ENCODE measurements at places on chromosomes 1 and 21. TPM values are rescaled to one million over a fixed set of nuclear protein-coding genes. Genes with fewer than 3 reads are reported as not detected.

DNA sequence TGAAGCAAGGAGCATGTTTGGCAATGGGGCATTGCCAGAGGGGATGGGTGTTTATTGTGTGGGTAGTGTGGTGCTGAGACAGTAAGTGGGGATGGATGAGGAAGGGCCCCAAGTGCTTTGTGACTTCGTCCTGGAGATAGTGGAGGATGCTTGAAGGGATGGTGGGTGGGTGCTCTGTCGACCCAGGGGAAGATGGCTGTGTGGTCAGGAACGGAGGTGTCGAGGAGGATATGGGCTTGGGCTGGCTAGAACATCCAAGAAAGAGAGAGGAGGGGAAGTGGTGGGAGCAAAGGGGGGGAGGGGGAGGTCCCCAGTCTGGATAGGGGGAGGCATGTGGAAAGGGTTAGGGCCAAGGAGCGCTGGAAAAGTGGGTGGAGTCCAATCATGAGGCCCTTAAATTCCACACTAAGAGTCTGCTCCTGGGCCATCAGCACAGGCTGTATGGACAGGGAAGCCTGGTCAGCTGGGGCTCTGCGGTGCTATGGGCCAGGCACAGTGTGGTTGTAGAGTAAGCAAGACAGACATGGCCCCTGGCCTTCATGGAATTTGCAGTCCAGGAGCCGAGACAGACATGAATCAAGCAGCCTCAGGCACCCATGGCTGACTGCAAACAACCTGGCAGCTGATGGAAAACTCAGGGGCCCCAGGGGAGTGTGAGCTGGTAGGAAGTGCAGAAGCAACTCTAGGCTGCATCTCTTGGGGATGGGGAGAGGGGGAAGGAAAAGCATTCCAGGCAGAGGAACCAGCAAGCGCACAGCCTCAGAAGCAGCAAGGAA is 36.3 kb downstream of the EDN2 start:
- DNase-seq, result no peak

DNA sequence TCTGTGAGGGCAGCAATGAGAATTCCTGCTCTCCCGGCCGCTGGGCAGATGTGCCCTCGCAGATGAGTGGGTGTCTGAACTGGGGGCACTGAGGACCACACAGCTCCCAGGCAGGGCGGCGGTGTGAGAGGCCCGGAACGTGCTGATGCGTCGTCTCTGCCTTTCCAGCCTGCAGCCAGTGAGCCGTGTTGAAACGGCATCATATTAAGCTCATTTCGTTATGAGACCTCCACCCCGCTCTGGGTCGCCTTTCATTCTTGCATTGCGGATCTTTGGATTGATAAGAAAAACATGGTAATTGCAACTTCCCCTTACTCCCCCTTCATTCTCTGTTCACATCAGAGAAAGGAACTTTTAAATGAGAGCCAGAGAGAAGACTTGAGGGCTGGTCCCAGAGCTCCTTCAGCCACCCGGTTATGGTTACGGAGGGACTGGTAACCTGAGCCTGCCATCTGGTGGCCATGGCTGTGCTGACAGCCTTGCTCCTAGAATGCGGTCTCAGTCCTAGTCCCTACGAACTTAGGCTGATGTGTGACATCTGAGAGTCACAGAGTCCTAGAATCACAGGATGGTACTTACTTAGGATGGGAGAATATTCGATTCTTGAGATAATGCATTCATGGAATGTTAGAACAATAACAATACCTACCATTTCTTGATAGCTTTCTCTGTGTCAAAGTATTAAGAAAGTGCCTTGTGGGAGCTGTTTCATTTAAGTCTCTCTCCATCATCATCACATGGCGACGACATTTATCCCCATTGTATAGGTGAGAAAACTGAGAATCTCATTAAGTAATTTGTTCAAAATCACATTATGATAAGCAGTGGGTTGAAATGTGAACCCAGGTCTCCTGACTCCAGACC is 271.0 kb downstream of the TRABD2B start:
- DNase-seq, result peak; percentile 56

DNA sequence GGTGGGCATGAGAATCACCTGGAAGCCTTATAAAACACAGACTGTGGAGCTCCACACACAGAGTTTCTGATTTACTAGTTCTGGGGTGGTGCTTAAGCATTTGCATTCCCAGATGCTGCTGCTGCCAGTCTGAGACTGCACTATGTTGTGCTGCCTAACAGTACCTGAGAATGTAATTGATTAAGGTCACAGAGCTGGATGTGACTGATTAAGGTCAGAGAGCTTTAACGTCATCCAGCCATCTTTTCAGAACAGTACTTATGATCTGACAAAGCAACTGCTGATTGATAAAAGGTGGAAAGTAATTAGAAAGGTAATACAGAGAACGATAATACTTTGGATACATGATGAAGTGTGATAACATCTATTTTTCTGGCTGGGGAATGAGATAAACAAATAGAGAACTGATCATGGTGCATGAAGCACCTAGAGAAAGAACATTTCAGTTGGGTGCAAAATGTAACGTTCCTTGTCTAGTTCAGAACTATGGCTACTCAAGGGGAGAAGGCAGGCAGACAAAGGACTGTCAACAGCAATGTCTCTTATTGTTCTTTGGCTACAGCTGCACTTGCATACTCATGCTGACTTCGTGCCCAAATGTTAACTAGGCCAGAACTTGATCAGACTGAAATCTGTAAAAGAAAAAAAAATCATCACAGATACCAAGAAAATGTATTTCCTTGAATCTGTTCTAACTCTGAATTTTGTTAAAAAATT is 3.7 kb upstream of the UCK2 start:
- DNase-seq, result no peak

- DNase-seq, result no peak
These were observed 8.4 kb upstream of the NPHP4 start for GRCh38 chr1:6000444-6001288.

- DNase-seq, result no peak
These were observed 414.9 kb downstream of the SMYD3 start for GRCh38 chr1:246092136-246092535.

- DNase-seq, result peak; percentile 33
These were observed 18.4 kb downstream of the CCT3 start for GRCh38 chr1:156319664-156320063.

DNA sequence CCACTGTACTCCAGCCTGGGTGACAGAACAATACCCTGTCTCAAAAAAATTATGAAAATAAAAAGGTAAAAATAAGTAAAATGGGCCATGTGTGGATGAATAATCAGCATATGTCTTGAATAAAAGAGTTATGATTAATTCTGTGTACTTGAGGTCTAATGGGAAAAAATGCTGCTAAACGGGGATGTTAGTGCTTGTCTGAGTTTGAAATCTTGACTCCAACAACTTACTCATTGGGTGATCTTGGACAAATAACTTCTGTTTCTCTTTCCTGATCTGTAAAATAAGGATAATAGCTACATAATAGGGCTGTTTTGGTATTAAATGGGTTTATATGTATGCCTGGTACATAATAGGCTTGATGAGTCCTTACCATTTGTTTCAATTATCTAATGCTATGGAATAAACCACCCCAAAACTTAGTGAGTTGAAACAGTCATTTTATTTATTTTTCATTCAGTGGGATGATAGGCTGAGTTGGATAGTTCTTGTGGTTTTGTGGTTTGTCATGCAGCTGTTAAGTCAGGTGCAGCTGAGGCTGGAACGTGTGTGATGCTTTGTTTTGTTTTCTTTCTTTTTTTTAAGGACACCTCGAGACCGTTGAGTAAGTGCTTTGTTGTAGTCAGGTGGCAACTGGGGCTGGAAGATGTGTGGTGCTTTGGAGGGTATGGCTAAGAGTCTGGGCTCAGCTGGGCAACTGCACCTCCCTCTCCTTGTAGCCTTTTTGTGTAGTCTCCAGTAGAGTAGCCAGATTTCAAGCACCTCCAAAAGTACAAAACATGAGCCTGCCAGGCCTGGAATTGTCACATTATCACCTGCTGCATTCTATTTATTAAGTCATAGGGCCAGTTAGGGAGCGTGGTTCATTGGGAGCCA is 4.9 kb downstream of the MDM4 start:
- DNase-seq, result peak; percentile 81

GRCh38 chr1:89460325-89460724 is 64.3 kb upstream of the LRRC8B start:
- no peak for DNase-seq

DNA sequence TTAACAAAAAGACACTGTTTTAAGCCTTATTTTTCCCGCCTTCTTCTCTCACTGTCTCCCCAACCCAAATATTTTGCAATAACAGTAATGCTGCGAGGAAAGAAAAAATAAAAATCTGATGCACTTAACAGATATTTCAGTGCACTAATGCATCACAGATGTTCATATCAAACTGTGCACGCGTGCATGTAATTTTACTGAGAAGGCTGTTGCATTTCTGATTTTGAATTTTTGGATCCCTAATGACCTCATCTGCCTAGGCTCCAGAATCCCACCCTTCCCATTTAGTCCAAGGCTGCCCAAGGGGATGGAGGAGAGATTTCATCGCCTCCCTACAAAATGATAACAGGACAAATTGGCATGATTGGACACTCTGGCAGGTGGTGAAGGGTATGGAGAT is 5.5 kb downstream of the TRABD2B start:
- no peak for DNase-seq

DNA sequence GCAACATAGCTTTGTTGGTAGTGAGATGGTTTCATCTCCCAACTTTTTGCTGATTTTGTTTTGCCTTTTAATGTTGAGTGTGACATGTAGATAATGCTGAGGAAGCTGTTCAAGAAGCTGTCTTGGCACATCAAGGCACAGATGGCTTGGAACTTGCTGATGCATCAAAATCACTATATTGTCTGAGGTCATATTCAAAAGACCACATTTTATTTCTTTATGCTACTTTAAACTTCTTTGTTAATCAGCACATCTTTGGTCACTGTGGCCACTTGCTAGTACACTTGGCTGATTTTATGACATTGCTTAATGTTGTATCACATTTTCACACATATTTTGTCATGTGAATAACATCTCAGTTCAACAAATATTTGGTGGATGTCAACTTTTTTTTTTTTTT is 87.1 kb upstream of the BCL10 start:
- DNase-seq, result no peak

DNA sequence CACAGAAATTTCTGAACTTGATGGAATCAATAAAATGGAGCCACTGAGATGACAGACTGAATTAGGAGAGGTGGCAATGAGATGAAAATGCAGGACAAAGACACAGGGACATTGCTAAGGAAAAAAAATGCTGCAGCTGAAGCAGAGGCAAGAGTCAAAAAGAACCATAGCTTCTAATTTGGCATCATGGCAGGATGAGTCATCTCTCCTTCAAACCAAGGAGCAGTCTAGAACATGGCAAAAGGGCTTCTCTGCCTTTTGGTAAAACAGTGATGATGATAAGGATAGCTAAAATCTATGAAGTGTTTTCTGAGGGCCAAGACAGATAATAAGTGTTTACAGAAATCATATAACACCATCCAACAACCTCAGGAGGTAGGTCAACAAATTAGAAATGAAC is 16.8 kb downstream of the SLC19A2 start:
- no peak for DNase-seq

DNA sequence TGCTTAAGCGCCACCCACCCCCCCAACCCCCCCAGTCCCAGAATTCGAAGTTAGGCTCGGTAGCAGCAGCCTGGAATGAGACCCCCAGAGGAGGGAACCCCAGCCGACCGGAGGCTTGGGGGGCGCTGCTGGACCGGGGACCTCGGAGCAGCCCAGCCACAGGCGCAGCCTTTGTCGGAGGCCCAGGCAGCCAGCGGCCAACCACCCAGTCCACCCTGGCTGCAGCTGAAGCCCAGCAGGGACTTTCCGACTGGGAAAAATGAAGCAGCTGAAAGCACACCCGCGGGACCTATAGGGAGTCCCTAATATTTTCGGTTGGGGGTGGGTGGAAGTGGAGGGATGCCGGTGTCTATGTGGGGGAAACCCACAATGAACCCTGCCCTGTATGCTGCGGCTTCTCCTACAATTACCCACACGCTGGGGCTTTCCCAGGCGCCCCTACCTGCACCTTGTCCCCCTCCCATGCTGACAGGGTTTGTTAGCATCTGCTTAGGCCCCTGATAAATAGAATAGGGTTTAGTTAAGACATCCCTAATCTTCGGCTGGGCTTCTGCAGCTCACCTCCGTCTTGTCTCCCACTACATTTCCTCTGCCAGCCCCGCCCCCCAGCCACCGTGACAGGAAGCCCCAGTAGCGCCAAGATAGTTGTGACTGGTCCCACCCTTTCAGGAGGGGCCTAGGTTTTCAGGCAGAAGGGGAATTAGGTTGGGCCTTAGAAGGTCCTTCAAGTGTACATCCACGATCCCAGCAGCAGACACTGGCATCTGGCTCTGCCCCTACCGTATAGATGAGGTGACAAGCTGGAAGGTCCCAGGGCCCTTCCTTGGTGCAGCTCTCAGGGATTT is 838 bp downstream of the CCDC28B start:
- peak; percentile 92 for DNase-seq

The COL24A1 gene
- 0.09 TPM for total RNA-seq

The XCL2 gene
- total RNA-seq, result not detected

The TRIM58 gene
- 0.23 TPM for total RNA-seq

The ERO1B gene
- total RNA-seq, result 24.5 TPM
